ENCODE measurements at places on chromosomes 2 and 18. TPM values are rescaled to one million over a fixed set of nuclear protein-coding genes. Genes with fewer than 3 reads are reported as not detected.
A peak's percentile ranks its signal among the peaks of the same experiment; 100 is the strongest.

DNA sequence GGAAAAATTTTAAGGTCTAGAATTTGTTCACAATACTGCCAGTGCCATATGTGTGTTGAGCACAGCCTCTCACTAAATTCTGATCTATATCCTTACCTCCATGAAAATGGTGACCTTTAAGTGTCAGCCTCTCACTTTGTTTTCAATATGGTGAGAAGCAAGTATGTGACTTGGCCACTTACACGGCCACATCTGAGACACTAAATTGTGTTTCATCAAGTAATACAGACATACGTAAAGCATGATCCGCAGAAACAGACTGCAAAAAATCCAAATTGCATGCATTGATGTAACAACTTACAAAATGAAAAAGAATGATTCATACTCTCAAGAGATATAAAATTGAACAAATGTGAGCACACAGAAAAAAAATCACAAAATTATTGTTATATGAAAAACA, 55.2 kb upstream of the UGP2 start:
- no peak for DNase-seq

DNA sequence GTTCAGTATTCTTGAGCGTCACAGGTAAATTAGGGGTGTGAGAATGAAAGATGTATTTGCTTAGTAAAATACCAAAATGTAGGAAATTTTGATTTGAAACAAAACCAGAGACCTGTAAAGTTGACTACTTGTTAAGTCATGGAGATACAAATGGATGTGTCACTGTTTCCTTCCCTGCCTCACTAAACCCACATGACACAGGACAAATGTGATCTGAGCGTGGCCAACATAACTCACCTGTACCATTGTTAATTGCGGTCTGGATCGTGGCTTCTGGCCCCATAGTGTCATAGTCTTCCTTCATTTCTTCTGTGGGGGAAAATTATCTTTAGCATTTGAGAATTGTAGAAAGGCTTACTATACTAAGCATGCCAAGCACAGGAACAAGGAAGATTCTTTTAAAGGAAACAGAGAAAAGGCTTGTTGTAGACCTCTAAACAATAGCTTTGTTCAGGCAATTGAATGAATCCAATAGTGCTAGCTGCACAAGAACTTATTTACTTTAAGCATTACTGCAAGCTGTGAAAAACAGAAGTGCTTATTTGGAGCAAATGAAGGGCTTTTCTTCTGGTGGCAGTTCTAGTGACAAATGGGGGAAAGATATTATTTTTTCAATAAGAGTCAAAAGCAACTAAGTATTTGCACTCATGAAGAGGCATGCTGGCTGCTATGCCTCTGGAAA, 95.2 kb downstream of the ZEB2 start:
- no peak for DNase-seq

GRCh38 chr2:229431327-229431954, 160.4 kb upstream of the PID1 start:
- peak; percentile 78 for DNase-seq

DNA sequence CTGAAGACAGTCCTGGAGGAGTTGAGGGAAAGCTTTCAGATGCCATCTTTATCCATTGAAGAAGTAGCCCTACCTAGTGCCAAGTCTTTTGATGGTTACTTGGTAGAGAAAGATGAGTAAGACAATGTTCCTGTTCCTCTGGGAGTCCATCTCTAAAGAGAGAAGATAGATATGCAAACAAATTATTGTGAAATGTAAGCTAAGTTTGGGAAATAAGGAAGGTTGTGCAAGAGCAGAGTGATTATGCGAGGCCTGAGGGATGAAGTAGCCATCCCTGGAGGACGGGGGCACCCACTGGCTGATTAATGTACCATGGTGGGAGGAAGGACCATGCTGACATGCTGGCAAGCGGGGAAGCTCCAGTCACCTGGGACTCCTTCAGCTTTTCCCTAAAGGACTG, 994 bp upstream of the DTNA start:
- peak; percentile 60 for DNase-seq

DNA sequence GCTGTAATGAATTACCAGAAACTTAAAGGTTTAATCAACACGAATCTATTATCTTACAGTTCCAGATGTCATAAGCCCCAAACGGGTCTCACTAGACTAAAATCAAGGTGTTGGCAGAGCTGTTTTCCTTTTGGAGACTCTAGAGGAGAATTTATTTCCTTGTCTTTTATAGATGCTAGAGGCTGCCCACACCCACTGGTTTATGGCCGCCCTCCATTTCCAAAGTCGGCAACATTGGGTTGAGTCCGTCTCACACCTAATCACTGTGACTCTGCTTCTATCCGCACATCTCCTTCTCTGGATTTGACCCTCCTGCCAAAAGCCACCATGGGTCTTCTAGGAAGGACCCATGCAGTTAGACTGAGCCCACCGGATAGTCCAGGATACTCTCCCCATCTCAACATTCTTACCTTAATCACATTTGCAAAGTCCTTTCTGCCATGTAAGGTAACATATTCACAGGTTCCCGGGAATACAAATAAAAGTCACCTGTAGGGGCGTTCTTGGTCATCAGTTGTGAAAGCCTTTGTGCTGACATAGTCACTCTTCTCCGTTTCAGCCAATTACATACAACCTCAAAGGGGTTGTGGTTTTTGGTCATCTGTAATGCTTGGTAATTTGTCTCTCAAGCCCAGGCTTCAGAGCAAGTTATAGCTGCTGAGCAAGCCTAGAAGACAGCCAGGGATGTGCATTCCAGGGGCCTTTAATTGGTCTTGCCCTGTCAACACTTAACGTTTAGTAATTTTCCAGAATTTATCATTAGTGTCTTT, 179.4 kb downstream of the ANTXR1 start:
- DNase-seq = no peak

- no peak for DNase-seq
Observed at GRCh38 chr2:207796585-207797350, 27.1 kb upstream of the FZD5 start.

- DNase-seq = no peak
Observed at GRCh38 chr2:10559634-10560224, 111.6 kb upstream of the ODC1 start.

- no peak for DNase-seq
Observed at GRCh38 chr18:74679006-74679678, 81.5 kb downstream of the ZNF407 start.

GRCh38 chr2:159904127-159904958, 106.3 kb upstream of the CD302 start:
- DNase-seq = no peak

GRCh38 chr18:41121116-41121826, 833.8 kb upstream of the PIK3C3 start:
- DNase-seq = peak; percentile 47

DNA sequence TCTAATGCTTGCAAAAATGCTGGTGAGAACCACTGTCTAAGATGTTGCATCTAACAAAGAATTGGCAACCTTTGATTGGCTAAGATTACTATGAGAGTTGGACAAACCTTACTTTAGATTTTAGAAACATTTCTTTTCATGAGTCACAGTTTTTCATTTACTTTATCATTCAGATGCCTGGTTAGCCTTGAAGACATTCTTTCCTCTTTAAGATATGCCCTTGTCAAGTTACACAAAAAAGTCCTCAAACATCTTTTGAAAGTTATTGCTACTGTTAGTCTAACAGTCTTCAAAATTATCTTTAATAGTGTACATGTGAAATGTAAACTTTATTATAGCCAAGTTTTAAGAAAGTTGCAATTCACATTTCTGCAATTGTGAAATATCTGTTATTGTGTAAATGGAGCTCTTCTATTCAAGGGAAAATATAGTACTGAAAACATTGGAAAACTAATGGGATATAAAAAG, 276.3 kb downstream of the RND3 start:
- DNase-seq = no peak

DNA sequence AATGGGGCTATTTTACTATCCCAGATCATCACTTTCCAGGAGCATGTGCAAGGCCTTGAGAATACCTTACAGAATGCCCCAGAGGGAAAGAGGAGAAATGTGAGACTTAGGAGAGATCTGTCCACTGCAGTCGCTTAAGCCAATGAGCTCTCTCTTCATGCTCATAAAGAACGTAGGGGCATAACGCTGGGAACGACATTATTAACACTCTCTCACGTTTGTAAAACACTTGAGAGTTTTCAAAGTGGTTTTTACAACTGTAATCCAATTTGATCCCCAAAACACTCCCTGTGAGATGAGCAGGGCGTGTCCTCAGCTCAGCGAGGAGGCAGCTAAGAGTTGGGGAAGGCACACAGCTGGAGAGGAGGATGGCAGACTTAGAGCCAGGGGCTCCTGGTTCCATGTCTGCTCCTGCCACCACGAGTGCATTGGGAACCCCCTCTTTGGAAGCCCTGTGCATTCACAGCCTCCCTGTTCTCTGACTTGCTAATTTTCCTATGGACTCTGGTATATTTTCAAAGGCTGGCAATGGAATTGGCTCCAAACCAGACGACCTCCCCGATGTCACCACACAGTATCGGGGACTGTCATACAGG, 97.4 kb downstream of the PLB1 start:
- DNase-seq = no peak

GRCh38 chr18:79275992-79276391, 119.7 kb upstream of the NFATC1 start:
- DNase-seq = no peak

DNA sequence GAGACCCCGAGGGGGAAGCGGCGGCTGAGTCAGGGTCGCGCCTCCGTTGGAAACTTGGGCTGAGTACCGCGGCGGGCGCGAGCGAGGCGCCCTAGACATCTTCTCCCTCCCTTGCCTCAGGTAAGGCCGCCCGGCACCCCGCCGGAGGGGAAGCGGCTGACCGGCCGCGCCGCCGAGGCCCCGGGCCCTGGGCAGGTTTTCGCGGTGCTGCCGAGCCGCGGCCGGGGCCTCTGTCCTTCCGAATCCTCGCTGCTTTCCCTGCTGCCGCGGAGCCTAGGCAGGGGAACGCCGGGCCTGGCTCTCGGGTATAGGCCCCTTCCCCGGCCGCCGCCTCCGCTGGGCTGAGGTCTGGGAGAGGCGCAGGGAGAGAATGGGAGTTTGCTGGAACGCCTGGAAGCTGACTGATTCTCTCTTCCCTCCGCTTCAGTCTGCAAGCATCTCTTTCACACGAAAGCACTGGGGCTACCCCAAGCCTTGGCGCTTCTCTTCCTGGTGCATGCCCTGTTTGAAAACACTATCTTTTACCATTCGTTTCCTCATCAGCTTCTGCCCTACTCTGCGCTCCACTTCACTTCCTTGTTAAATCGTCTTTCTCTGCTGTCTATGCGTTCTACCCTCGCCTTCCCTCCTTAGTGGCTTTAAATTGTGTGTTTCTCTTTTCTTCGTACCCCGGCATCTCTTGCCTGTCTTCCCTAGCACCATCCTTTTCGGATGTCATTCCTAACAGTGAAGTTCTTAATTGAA, 652 bp downstream of the PPM1B start:
- peak; percentile 42 for DNase-seq

DNA sequence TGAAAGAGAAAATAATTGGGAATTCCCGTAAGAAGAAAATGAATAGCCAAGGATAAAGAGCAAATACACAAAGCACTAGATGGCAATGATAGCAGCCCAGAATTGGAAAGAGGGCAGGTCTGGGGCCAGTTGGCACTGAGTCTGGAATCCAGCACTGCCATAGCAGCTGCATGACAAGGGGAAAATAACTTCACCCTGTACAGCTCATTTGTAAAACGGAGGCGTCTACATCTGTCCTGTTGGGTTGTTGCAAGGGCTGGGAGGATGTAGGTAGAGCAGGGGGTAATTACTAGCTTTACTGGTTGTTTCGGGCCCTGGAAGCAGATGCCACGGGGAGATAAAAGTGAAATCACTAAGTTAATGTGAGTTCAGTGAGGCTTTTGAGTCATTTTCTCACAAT, 110.0 kb upstream of the RASGRP3 start:
- no peak for DNase-seq

DNA sequence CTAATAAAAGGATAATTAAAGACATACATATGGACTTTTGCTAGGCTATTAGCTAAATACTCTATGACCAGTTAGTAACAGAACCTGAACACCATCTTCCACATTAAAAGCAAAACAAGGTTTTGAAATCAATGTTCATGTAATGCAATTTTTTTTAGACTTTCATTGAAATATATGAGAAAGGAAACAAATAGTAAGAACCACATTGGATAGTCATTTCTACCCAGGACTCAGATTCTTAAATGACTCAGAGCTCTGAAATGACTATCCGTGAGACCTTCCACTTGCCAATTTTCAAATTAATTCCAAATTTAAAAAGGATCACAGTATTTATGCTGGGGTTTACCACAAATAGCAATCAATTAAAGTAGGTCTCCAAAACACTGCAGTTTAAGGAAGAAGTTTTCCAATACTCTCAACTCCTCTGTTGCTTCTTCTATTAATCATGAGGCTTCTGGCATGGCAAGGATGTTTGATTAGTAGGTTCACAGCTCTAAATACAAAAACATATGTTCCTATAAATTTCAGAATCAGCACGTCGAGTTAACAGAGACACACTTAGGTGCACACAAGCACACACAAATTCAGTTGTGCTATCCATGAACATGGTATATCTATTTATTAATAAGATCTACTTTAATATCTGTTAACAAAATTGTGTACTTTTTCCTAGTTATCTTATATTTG, 841.0 kb downstream of the RNF144A start:
- no peak for DNase-seq

DNA sequence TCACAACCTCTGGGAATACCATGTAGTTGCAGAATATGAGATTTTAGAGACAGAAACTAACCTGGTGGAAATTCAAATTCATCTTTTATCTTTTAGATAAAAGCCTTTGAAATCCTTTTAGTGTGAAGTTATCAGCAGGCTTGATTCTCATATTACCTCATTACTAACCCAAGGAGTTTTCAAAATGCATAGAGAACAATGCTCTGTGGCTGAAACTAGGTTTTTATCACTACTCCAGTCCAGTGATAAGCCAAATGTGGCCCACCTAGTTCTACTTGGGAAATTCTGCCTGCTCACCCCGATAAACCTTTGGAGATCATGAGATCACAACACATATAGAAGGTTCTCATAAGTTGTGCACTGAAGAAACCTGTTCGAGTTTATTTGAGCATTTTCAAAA, 121.7 kb downstream of the MMADHC start:
- DNase-seq = no peak

DNA sequence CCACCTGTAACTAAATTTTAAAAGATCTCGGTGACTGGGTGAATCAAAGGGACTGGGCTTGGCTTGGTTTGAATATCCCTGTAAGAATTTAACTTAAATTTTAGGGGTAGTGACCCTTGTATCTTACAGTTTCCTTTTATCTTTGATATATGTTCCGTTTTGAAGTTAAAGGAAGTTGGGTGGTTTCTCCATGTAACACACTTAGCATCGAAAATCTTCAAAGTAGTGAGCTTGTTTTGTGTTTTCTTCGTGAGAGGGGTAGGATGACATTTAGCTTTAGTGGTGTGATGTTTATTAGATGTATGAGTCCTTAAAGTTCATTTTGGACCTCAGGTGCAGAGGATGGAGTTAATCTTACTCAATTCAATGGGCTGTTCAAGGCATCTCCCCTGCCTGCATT, 1.6 kb downstream of the WDR7 start:
- DNase-seq = no peak

The PSMA8 gene
- not detected for total RNA-seq

The NOL4 gene
- not detected for total RNA-seq

The LIMS3 gene
- total RNA-seq = 6.4 TPM

The DLX1 gene
- total RNA-seq = 9.7 TPM

The KCNE4 gene
- not detected for total RNA-seq

The SMYD1 gene
- not detected for total RNA-seq

The ITGA4 gene
- total RNA-seq = 30.7 TPM

The MBD2 gene
- total RNA-seq = 35.6 TPM

The RABL2A gene
- 1.6 TPM for total RNA-seq

The AFF3 gene
- total RNA-seq = 6.8 TPM

The DOK6 gene
- total RNA-seq = 0.18 TPM

The EMILIN2 gene
- total RNA-seq = 2.5 TPM

The LRRTM4 gene
- total RNA-seq = 0.03 TPM

The ALPG gene
- not detected for total RNA-seq

The SP140 gene
- total RNA-seq = 9.3 TPM

The MROH2A gene
- not detected for total RNA-seq

The G6PC2 gene
- total RNA-seq = not detected

The CLIP4 gene
- total RNA-seq = 1.2 TPM

The EEF1B2 gene
- 1,217 TPM for total RNA-seq
